ENCODE measurements at places on chromosomes 7 and 10.

- DNase-seq: no peak
These were observed 71.3 kb downstream of the ORC5 start for GRCh38 chr7:104136561-104136960.

DNA sequence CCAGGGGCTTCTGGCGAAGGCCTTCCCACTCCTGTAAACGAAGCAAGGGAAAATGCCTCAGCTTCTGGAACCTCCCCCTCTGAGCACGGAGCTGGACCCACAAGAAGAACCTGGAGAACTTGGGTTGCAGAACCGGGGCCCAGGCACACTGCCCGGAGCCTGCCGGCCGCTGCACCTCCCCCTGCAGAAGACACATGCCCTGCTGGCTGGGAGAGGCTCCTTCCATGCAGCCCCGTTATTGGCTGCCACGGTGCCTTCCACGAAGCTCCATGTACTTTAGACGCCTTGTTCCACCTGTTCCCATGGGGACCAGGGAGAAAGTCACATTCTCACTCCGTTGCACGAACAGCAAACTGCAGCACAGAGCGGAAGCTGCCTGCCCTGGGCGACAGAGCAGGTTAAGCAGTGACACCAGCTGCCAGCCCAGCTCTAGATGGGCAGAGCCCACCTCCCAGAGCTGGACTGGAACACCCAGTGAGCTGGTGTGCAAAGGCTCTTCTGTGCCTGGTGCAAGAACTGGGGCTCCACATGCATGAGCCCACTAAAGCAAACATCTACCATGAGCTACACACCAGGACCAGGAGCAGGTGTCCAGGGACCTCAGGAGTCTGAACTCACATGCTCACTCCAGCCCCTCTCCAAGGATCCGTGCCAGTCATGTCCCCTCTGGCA is 70.1 kb downstream of the TNS3 start:
- DNase-seq: no peak

- DNase-seq: no peak
These were observed 295.9 kb downstream of the TWIST1 start for GRCh38 chr7:18821554-18821953.

DNA sequence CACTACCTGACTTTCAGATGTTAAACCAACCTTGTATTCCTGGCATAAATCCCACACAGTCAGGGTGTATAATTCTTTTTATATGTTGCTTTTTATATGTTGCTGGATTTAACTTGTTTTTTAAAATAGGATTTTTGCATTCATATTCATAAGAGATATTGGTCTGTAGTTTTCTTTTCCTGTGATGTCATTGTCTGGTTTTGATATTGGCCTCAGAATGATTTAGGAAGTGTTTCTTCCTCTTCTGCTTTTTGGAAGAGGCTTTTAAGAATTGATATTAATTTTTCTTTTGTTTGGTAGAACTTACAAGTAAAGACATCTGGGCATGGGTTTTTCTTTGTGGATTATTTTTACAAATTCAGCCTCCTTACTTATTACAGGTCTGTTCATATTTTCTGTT is 93.1 kb downstream of the CARD11 start:
- DNase-seq: no peak

DNA sequence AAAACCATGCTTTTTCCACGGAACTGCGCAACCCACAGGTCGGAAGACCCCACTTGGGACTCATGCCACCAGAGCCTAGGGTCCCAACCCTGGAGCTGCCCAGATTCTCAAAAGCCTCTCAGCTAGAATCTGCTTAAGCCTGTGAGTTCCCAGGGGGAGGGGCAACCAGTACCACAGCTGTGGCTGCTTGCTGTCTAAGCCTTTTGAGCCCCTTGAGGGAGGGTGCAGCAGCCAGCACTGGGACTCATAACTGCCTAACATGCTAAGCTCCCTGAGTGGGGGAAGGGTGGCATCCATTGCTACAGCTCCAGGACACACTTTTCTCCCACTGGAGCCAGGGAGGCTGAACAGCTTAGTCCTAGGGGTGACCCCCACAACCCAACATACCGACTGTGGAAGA is 485.6 kb upstream of the GRM3 start:
- no peak for DNase-seq

GRCh38 chr7:140485500-140486265 is 6.4 kb upstream of the MKRN1 start:
- no peak for DNase-seq

Measured in activated CD4-positive, alpha-beta T cell treated with anti-CD3 and anti-CD28 coated beads, Interleukin-2, amount 50 U/mL, for 4 hours (primary cell).